ENCODE measurements at places on chromosomes 4 and X.

DNA sequence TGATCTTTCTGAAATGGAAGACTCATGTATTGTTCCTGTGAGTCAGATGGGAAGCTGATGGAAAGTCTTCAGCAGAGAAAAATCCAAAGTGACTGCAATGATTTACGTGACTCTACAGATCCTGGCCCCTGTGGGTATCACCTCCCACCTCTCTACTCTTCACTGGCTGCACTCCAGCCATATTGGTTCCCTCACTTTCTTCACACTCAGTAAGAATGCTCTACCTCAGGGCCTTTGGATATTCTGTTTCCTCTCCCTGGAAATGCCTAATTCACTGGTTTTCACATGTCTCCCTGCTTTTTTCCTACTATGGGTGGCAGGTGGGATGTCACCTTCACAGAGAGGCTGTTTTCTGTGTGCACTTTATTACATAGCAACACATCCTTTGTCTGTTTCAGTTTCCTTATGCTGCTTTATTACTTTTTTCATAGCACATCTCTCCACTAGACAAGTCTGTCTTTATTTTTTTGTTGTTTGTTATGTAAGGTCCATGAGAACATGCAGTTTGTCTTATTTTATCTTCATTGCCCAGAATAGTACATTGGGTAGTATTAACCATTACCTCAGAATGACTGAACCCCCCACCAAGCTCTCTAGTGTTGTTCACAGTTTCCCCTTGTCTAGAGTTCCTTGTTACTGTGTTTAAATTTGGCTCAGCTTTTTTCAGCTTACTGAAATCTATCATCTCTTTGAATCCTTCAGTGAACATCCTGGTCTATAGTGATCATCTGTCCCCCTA lies 57.6 kb upstream of the CLNK start:
- no peak for DNase-seq

GRCh38 chr4:152640058-152640921 lies 39.5 kb downstream of the TMEM154 start:
- peak; percentile 14 for DNase-seq

- DNase-seq: no peak
Measured at GRCh38 chr4:3868211-3869173, 102.3 kb downstream of the ADRA2C start.

DNA sequence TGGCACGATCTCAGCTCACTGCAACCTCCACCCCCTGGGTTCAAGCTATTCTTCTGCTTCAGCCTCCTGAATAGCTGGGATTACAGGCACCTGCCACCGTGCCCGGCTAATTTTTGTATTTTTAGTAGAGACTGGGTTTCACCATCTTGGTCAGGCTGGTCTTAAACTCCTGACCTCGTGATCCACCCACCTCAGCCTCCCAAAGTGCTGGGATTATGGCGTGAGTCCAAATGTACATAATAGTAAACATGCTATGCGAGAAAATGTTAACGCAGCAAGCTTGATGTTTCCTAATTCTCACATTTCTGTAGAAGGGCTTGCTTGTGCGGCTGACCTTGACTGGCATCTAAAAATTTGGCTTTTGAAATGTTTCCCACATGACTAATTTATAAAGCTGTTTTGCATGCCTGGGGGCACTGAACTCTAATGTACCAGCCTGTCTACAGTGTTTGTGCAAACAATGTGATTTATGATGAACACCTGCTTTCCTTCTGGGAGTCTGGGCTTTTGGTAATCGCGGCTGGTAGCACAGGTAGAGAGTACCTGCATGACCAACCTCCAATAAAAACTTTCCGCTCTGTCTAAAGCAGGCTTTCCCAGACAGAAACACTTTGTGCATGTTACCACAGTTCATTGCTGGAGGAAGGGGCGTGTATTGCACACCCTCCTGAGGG lies 216.8 kb downstream of the IL15 start:
- DNase-seq: no peak

DNA sequence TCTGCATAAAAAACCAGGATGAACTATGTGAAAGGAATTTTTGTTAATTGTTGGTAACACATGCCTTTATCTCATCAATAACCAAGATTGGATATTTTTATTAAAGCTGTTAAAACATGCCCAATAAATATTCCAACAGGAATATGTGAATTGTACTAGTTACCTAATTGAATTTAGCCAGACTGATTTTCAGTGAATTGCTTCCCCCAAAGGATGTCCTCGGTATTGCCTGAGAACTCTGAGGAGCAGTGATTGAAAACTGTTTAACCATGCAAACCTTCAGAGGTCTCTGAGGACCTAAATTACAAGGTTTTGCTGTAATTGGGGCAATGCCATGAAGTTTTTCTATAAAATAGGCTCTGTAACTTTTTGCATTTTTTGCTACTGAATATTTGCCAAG lies 66.6 kb downstream of the BLTP1 start:
- DNase-seq: no peak

- DNase-seq: no peak
Measured at GRCh38 chrX:136750364-136750763, 30.4 kb downstream of the ARHGEF6 start.

GRCh38 chr4:170400361-170400760 lies 310.6 kb upstream of the AADAT start:
- DNase-seq: no peak

DNA sequence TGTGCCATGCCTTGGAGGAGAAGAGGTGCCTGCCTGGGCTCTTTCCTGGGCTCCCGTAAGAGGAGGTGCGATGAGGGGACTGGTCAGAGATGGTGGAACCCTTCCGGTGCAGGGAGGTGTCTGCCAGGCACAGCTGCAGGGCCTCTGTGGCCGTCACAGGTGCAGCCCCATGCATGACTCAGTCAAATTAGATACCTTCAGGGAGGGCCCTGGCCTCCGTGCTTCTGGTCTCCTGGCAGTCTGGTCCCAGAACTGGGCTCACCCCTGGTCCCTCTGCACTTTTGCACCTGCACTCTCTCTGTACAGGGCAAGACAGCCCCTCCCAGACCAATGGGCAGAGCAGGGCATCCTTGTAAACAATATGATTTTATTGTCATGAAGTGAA lies 49.9 kb upstream of the LRPAP1 start:
- no peak for DNase-seq

DNA sequence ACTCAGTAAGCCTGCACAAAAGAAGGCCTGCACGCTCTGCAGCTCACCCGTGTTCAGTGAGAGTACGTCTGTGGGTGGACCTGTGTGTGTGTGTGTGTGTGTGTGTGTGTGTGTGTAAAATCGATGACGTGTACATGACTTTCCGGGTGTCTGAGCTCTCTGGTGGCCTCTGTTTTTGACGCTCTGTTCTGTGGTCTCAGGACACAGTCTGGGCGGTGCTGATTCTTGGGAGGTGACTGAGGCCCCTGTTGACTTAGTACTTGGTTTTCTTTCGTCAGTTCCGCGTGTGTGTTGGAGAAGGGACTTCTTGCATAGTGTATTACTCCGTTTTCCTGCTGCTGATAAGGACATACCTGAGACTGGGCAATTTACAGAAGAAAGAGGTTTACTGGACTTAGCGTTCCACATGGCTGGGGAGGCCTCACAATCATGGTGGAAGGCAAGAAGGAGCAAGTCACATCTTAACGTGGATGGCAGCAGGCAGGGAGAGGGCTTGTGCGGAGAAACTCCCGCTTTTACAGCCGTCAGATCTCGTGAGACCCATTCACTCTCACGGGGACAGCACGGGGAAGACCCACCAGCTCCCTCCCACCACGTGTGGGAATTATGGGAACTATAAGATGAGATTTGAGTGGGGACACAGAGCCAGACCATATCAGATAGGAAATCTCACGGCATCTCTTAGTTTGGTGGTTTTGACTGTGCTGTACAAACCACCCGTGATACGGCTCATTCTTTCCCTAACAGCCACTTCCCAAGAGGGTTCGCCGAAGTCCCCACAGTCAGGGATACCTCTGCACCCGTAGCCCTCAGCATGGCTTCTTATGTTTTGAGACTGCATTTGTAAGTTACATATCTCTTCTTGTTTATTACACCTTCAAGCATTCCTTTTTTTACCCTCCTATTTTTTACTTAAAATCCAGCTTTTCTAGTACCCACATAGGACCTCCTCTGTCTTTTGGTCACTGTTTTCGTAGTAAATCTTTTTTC lies 24.5 kb downstream of the UVSSA start:
- no peak for DNase-seq

DNA sequence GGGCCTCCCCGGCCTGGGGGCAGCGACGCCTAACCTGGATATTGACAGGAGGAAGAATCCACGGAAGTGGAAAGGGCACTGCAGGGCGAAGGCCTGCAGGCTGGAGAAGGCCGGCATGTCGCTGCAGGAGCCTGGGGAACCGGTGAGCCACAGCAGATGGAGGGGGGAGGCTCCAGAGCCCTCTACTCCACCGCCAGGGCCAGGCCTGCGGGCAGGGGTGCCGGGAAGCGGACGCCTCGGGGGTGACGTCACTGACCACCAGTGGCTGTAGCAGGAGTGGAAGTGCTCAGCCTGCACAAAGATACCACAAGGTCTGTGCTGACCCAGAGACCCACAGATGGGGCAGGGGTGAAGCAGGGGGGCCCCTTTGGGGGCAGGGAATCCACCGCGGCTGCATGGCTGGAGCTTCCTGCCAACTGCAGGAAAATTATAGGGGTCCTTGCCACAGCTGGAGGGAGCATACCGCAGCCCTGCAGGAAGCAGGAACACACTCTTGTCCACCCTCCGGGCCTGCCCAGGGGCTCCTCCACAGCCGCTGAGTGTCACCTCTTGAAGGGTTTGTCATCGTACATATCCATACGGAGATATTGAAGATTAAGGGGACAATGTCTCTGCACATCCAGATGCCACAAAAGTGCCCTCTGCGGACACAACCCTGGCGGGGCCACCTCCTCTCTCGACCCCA lies 7.6 kb upstream of the HTRA3 start:
- peak; percentile 49 for DNase-seq

DNA sequence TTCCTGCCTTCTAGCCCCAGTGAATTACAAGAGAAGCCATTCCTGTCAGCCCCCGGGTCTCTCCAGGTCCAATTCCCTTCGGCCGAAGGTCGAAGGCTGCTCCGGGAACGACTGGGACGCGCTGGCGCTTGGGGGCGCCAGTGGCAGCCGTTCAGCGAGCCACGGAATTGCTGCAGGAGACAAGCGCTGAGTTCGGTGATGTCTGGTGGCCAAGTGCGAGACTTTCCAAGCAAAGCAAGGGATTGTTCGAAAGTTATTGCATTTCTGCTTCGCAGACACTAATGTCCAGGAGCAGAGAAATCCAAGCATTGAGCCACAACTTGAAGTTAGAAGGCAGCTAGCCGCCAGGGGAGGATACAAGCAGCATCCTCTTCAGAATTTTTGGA lies 1.1 kb upstream of the DKK2 start:
- DNase-seq: no peak

DNA sequence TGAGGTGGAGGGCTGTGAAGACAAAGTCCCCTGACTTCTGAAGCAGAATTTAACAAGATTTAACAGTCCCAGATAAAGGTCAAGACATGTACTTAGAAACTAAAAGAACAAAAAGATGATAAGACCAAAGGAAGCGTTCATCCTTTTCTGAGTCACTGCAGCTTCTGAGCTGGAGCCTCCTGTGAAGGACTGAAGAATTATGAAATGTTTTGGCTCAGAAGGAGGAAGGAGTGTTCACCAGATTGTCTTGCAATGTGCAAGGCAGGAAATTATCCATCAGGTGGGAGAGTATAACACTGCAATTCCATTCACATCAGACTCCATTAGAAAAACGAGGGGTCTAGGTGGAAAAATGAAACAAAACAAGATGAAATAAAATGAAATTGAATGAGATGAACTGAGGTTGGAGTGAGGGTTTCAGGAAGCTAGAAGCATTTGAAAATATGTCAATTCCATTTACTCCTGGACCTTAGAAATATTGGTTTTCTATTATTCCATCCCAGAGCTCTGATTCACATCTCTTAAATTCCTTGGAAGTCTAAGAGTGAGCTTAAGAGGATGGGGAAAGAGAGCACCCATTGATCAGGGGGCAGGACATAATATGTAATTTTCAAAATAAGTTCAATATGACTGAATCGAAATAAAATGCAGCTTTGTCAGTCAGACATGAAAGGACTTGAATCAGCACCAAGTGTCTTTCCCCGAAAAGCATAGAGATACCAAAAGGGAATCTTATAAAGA lies 186.1 kb upstream of the LNX1 start:
- DNase-seq: peak; percentile 3

DNA sequence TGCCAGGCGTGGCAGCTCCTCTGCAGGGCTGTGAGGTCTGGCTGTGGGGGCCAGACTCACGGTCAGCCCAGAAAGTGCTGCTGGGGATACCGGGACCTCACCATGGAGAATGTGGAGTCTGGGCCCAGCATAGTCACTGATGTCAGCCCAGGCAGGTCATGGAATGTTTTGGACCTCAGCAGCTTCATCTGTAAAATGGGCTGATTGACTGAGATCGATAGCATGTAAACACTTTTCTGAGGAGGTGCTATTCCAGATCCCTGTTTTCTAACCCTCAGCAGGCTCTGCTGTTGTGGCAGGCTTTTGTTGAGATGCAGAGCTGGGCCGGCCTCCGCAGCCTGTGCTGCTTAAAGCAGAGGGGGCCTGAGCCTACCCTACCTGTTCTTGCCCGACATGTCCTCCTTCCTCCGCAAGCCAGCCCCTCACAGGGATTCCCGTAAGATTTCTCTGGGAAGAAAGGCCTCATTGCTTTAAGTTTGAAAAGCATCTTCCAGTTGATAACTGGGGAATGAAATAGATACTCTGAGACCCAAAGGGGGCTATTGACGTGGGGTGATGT lies 38.3 kb upstream of the HGFAC start:
- DNase-seq: no peak

DNA sequence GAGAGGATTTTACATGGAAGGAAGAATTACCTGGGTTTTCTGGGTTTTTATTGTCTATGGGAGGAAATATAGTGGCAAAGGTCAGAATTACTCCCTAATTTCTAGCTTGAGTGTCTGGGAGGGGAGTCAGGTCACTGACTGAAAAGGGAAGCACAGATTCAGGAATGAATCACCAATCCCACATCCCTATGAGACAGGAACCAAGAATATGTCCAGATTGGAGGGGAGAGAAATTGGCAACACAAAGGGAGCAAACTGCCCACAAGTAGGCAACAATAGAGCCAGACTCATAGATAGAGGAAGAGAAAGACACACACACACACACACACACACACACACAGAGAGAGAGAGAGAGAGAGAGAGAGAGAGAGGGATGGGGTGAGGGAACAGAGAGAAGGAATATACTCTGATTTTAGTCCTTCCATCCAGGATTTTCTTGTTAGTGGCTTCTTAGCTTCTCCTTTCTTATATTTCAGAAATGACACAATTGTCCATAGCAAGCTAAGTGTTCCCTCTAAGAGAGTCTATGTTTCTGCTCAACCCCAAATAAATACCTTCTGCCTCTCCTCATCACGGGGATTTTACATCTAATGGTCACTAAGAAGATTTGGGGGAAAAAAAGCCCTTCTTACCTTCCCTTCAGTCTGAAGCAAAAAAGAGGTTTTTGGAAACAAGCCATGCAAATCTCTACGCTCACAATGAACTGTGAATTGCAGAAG lies 12.0 kb downstream of the P2RY10 start:
- DNase-seq: peak; percentile 10

GRCh38 chrX:82692991-82693390 lies 815.1 kb upstream of the POU3F4 start:
- no peak for DNase-seq

DNA sequence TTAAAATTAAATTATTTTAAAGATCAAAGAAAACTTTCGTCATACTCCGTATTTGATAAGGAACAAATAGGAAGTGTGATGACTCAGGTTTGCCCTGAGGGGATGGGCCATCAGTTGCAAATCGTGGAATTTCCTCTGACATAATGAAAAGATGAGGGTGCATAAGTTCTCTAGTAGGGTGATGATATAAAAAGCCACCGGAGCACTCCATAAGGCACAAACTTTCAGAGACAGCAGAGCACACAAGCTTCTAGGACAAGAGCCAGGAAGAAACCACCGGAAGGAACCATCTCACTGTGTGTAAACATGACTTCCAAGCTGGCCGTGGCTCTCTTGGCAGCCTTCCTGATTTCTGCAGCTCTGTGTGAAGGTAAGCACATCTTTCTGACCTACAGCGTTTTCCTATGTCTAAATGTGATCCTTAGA lies at the start of gene CXCL8:
Gene CXCL8, plus strand, starts transcription at position 217 of the 426 bp plus-strand sequence. Its CDS starts 90 bp downstream, at position 307.
- DNase-seq: peak; percentile 63
